ENCODE measurements at places on chromosomes 7 and 10.

GRCh38 chr7:51246258-51247245, 70.1 kb downstream of the COBL start:
- no peak for DNase-seq

- DNase-seq = no peak
Observed at GRCh38 chr7:4733936-4734528, 41.4 kb upstream of the AP5Z1 start.

DNA sequence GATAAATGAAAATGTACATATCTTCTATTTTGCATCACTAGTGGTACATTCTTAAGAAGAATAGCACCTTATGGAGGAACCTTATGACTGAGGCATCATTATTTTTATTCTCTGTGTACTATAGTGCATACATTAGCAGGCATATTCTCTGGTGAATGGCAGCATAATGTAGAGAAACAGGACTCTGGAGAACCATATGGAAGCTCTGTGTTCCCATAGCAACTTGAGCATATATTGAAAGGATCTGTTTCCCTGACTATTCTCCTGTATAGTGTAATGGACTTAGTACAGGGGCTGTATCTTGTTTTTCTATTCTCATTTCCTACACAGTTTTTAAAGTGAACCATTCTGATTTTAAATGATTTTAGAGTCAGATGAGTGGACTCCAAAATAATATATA, 128.4 kb upstream of the SMIM30 start:
- DNase-seq = no peak

DNA sequence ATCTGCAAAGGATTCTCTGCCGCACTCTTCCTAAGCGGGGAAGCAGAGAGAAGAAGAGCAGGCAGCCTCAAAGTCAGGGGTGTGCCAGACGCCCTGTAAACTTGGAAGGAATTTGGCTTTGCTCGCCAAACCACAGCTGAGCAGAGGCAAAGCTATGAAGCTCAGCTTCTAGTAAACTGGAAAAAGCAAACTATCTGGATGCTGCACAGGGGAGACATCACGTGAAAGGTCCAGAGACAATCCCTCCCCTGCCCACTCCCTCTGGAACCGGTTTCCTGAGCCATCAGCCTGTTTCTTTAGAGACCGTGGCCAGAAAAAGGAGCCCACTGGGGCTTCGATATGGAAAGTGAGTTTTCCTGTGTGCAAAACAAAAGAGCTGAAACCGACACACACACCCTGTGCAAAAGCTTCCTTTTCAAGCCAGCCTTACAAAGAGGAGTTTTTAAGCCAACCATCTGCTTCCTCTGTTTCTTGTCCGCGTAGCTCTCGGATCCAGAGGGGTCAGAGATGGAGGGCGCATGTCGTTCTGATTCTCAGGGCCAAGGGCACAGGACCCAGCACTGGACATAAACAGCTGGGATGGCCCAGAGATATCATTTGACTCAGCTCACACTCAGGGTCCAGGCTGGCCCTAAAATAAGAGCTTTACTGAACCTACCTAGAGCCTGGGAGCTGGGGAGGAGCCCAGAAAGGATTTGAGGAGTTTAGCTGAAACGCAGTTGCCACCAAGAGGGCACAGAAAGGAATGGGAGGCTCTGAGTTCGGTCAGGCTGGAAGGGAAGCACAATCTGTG, 58.2 kb upstream of the DNAAF5 start:
- DNase-seq = no peak

GRCh38 chr7:70838292-70838907, 293.5 kb upstream of the GALNT17 start:
- DNase-seq = no peak

GRCh38 chr7:106551936-106552335, 109.0 kb downstream of the CCDC71L start:
- no peak for DNase-seq

DNA sequence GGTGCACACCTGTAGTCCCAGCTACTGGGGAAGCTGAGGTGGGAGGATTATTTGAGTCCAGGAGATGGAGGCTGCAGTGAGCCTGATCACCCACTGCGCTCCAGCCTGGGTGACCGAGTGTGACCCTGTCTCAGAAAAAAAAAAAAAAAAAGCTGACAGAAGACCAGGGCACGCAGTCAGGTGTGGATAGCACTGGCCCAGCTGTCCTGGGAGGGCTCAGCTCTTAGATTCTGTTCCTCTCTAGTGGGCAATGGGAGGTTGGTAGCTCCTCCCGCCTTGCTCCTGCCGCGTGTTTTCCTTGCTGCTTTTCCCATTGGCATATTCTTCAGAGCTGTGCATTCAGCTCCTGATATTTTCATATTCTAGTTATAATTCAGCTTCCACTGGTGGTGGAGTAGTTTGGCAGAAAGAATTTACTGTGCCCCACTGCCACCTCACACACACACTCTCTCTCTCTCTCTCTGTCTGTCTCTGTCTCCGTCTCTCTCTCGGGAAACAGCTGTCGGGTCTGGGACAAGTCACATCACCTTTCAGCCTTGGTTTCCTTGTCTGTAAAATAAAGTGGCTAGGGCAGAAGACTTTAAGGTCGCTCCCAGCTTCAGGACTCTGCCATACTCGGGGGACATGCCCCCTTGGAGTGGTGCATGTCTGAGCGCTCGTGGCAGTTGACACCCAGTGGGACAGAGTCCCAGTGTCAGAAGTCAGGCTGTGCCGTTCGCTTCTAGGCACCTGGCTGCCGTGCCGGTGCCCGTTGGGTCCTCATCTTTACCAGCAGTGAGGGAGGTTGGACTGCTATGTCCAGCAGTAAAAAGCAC, 25.9 kb upstream of the ANKRD2 start:
- DNase-seq = no peak

DNA sequence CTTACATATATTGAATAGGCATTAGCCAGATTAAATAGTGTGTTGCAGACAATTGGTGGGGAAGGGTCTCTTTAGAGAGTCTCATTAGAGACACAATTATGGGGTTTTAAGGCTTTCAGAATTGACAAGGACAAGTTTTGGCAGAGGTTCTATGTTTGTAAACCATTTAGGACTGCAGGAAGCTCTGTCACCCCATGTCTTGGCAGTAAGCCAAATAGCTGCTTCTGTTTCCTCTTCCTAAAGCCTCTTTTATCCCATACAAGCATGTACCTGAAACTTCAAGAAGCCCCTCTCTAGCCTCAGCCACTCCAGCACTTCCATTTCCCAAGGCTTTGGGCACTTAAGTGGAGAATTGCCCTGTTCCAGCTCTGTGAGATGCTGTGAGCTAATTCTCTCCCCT, 21.8 kb upstream of the LRRC4 start:
- DNase-seq = no peak

DNA sequence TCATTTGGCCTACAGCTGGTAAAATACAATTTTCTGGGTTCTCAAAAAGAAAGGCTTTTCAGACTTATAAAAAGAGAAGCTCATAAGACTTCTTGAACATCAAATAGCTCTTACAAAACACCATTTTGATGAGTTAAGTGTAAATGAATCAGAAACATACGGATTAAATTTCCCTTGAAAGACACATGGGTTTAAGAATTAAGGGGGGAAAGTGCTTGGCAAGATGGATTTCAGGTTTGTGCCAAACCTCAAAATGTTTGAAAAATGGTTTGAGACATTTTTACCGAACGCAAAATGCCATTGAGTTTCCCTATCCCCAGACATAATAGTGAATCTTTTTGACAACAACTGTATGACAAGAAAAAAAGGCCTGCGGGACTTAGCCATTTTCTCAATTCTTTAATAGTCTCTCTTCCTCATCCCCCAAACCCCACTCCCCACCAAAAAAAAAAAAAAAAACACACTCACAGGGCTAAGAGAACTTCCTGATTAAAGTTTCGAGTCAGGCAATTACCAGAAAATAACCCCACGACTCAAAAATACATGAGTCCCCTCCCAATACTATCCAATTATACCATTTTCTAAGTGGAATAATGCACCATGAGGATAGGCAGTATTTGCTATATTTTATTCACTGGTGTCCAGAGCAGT, 260.1 kb downstream of the TRIL start:
- DNase-seq = no peak

DNA sequence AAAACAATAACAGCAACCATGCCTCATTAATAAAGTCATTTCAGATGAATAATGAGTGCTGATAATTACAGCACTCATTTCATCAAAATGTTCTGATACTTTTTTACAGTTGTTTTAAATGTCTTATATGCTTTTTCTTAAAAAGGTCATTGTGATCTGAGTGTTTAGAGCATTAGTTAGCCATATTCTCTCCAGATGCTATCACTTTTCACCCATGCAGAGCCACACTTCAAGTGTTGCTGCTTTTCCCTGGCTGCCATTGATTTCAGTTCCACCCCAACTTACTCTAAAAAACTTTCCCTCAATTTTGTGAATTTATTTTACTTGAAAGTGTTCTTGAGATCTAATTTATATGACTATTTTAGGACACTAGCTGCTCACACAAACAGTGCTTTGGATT, 41.8 kb downstream of the NUP205 start:
- DNase-seq = no peak

GRCh38 chr7:108684629-108685028, 115.0 kb downstream of the DNAJB9 start:
- DNase-seq = no peak

DNA sequence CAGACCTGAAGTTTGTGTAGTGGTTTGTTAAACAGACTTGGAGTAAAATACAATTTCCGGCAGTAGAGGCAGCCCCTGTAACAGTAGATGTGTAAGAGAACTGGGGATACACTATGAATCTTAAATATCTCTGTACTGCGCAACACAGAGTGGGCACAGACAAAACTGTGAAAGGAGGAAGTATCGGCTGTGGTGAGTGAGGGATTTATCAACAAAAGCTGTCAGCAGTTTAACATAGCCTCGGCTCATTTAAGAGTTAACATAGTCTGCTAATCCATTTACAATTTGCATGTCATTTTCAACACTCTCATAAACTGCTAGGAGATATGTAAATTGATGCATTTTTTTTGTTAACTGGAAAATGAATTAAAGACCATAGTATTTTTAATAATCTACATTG, 225.2 kb downstream of the ZWINT start:
- no peak for DNase-seq

DNA sequence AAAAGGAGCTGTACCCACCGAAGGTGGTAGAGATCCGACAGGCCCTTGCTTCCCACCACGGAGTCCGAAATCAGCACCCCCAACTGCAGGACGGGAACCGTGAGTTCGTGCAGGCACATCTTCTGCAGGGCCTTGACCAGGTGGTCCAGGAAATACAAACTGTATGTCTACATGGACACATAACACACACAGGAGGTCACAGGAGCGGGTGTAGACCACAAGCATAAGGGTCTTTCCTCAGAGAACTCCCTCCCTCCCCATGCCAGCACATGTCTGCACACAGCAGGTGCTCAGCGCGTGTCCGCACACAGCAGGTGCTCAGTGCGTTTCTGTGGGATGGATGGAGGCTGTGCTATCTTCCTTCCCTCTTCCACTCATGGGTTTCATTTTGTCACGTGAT, 69.7 kb downstream of the CFAP46 start:
- DNase-seq = no peak

DNA sequence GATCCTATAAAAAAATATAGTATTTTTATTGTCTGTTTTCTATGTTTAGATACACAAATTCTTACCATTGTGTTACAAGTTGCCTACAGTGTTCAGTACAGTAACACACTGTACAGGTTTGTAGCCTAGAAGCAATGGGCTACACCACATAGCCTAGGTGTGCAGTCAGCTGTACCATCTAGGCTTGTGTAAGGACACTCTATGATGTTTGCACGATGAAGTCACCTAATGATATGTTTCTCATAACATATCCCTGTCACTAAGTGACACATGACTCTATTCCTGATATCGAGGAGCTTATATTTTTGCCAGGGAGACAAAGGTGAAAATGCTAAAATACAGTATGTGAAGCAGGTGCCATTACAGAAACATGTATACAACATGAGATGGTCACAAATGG, 18.6 kb downstream of the ZNF25 start:
- DNase-seq = no peak

GRCh38 chr10:74500816-74501215, 325.6 kb upstream of the KAT6B start:
- DNase-seq = no peak

GRCh38 chr10:17217631-17218232, 10.3 kb upstream of the VIM start:
- no peak for DNase-seq

GRCh38 chr7:18777314-18777713, 281.8 kb downstream of the HDAC9 start:
- no peak for DNase-seq

- DNase-seq = no peak
Observed at GRCh38 chr7:151161757-151162156, 5.7 kb downstream of the GBX1 start.

- no peak for DNase-seq
Observed at GRCh38 chr7:27183682-27184336, 1.2 kb downstream of the HOXA11 start.

DNA sequence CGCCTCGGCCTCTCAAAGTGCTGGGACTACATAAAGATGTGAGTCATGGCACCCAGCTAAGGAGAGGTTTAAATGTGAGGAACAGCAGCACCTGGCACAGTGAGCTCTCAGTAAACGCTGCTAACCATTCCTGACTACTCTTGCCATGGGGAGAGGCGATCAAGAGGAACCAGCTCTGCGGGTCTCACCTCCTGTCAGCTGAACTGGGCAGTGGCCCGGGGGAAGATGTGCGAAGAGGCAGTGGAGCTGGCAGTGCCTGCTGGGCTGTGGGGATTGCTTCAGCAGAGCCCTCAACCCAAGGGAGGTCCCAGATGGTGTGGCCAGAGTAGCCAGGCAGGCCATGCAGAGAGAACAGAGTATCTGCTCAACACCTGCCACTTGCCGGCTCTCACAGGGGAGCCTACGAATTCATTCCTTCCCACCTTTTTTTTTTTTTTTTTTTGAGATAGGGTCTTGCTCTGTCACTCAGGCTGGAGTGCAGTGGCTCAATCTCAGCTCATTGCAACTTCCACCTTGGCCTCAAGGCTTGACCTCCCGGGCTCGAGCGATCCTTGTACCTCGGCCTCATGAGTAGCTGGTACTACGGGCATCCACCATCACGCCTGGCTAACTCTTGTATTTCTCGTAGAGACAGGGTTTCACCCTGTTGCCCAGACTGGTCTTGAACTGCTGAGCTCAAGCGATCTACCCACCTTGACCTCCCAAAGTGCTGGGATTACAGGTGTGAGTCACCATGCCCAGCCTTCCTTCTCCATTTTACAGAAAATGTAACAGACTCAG, 6.8 kb downstream of the POLM start:
- no peak for DNase-seq

DNA sequence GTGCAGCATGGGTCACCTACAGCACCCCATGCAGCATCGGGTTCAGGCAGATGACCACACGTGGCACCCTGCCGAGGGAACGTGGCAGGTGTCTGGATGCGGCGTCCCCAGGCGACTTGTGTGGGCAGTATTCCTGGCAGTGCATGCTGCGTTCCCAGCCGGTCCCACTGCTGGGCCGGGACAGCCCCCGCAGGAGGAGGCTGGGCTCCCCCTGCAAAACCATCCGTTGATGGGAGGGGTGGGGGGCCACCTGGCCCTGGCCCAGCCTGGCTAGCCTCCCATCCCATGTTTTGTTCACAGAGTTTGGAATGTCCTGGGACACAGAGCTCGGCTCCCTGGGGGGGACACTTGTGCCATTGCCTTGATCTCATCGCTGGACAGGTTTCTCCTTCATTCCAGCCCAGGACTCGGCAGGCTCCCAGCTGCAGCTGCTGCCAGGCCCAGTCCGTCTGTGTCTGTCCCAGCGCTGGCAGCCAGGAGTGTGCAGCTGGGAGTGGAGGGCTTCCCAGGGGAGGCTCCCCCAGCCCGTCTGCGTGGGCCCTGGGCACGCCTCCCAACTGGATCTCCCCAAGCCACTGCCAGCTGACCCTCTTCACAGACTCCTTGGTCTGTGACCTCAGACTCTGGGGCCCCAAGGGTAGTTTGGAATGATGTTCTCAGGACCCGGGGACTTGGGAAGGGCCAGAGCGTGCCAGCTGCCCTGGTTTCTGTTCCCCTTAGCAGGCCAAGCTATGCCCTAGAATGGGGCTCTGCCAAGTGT, 32.6 kb downstream of the TMEM270 start:
- no peak for DNase-seq
